ENCODE measurements at places on chromosomes 11 and 22.

DNA sequence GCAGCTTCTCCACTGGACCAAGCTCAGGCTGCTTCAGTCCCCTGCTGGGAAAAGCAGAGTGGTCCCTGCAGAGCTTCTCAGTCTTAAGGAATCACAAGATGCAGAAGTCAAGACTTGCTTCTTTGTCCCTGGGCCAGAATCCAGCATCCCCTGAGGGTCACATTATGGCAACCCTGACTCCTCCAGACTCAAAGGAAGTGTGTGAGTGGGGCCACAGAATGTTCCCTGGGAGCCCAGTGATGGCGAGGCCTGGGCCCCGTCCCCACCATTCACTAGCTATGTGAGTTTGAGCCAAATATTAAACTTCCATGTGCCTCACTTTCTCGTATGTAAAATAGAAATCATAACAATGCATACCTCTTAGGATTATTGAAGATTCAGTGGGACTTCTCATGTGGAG lies 122.2 kb upstream of the NCAM1 start:
- DNase-seq, result no peak

GRCh38 chr11:122215244-122215992 lies 99.4 kb upstream of the BLID start:
- DNase-seq, result peak; percentile 75

- no peak for DNase-seq
Observed at GRCh38 chr11:94656968-94657367, 89.8 kb downstream of the PIWIL4 start.

- no peak for DNase-seq
Observed at GRCh38 chr11:121550247-121551030, 97.7 kb upstream of the SORL1-AS1 start.

- DNase-seq, result no peak
Observed at GRCh38 chr11:44188643-44189042, 93.2 kb downstream of the EXT2 start.

DNA sequence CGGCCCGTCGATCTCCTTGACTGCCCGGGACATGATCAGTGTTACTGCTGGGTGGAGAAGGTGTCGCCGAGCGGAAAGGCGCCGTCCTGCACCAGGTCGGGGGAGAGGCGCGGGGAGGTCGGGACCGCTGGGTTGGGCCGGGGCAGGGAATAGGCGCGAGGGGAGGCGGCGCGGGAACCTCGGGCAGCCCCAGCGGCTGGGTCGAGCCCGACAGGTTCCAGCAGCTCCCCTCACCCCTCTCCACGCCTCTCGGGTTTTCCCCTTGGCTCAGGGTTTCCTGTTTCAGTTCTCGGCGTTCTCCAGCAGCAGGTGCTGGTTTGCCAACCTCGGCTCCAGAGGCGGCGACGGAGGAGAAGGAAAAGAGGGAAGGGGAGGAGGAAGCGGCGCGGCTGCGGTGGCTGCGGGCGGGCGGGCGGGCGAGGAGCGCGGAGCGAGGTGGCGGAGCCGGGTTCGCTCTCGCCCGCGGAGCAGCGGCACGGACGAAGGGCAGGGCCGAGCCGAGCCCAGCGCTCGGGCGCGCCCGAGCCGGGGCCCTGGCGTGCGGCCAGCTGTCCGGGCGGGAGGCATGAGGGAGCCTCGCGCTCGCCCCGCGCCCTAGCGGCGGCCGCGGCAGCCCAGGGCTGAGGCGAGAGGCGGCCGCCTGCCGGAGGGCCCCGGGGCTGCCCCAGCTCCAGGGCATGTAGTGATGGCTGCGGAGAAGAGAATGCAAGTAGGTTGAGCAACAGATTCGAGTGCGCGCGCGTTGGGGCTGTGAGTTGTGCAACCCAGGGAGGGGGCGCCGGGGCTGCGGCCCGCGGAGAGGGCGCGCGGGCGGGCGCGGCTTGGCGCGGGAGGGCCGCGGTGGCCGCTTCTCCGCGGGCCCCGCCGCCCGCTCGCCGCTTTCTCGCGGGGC lies at the start of gene ZC3H12C:
Gene ZC3H12C (plus strand): TSS at position 878 of the 892 bp plus-strand sequence. CDS start 20 bp downstream, outside the sequence.
- DNase-seq, result peak; percentile 89

DNA sequence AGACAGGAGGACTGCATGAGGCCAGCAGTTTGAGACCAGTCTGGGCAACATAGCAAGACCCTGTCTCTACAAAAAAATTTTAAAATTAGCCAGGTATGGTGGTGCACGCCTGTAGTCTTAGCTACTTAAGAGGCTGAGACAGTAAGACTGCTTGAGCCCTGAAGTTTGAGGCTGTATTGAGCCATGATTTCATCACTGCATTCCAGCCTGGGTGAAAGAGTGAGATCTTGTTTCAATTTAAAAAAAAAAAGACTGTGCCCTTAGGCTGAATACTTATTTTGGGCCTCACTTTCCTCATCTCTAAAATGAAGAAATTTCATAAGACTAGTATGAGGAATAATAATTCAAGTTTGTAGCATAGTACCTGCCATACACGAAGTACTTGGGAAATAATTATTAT lies 6.9 kb downstream of the AQP11 start:
- DNase-seq, result no peak

DNA sequence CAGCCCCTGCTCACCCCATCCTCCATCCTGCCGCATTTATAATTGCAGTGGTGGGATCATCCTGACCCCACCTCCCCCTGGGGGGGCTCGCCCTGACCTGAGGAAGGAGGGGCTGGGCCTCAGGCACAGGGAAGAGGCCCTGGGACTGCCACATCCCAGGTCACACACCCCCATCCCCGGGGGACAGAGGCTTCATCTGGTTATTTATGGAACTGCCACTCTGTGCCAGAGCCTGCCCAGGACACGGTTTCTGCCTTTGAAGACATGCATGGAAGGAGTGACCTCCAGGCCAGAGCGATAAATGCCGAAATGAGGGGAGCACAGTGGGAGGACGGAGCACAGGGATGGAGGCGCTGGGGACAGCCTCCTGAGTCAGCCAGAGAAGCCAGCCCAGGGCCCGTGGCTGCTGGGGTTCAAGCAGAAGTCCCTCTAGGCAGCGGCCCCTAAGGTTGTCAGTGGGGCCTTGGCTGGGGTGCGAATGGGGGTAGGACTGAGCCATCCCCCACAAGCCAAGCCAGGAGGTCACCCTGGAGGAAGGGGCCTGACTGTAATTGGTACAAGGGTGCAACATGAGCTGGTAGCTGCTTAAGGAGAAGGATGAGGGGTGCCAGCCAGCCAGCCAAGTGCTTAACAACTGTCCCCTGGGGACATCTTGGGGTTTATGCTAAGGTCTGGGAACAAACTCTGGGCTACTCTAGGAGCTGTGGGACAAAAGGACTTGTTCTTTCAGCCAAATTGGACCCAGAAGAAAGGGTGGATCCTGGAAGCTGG lies 51.4 kb upstream of the SHISAL1 start:
- DNase-seq, result peak; percentile 87

GRCh38 chr11:12382451-12382850 lies 5.1 kb downstream of the PARVA start:
- no peak for DNase-seq

DNA sequence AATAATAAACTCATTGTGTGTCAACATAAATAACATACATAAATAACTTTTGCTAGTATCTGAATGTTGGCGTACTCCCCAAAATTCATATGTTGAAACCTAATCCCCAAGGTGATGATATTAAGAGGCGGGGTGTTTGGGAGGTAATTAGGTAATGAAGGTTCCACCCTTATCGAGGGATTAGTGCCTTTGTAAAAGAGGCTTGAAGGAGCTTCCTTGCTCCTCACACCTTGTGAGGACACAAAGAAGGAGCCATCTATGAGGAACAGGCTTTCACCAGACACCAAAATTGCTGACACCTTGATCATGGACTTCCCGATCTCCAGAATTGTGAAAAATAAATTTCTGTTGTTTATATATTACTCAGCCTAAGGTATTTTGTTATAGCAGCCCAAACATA lies 33.9 kb upstream of the CXCR5 start:
- DNase-seq, result no peak

GRCh38 chr11:76215941-76216340 lies 9.6 kb upstream of the WNT11 start:
- no peak for DNase-seq

- DNase-seq, result no peak
Observed at GRCh38 chr22:26542831-26543230, 30.6 kb upstream of the TFIP11 start.

DNA sequence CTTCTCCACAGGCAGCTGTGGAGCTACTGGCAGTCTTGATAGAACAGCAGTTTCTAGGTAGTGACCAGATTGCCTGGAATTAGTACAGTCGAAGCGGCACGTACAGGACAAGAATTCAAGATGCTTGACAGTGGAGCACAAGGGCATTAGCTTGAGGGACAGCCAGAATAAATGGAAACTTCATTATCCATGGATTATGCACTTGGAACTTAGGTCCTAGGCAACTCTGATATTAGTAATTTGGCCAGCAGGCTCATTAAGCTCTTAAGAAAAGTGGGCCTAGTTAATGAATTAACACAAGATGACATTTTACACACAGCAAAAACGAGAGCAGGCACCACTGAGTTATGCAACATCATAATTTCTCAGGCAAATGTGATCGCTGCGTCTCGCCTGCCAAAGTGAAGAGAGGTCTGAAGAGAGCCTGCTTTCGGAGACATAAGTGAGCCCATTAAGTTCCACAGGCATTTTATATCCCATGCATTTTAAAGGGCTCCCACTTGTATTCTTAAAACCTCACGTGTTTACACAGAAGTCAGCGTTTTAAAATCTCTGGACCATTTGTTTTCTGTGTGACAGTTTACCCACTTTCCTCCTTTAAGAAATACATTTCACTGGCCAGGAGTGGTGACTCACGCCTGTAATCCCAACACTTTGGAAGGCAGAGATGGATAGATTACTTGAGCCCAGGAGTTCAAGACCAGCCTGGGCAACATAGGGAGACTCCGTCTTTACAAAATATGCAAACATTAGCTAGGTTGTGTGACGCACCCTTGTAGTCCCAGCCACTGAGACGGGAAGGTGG lies 66.2 kb downstream of the COMMD9 start:
- DNase-seq, result no peak

DNA sequence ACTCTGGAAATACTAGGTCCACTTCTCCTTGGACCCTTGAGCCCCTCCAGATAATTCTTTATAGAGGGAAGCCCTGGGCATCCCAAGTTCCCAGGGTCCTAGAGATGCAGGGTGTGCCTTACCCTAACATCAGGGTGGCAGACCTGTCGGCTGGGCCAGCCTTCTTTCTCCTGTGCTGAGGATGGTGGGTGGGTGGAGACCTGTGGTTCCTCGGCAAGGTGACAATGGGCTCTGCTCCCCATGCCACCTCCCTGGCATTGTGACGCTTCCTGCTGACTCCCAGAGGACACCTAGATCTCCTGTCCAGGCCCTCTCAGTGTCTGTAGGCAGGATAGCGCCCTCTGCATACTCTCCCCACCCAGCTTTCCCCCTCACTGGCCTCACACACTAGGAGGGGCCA lies 3.8 kb upstream of the DERL3 start:
- DNase-seq, result no peak

GRCh38 chr11:9254416-9254815 lies 10.7 kb downstream of the DENND5A start:
- no peak for DNase-seq

GRCh38 chr22:17913801-17914347 lies 110.5 kb downstream of the MICAL3 start:
- no peak for DNase-seq

DNA sequence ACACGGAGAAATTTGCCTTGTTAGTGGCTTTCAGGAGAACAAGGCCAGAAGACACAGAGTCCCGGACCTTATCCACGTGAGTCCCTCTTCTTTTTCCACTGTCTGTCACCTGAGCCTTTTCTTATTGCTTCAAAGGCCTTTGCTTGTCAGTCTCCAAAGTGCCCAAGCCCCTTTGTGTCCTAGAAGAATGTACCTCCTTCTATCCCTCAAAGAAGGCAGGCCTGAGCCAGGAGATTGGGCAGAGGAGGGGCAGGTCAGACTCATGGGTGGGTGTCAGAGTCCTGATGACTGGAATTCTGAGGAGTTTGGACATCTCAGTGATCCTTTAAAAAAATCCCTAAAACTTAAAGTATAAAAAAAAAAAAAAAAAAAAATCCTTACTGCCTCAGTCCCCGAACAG lies 299.6 kb upstream of the NCAM1 start:
- DNase-seq, result no peak

GRCh38 chr11:128525411-128526243 lies 61.7 kb downstream of the ETS1 start:
- no peak for DNase-seq

- DNase-seq, result no peak
Observed at GRCh38 chr22:50225200-50225969, 19.4 kb downstream of the TUBGCP6 start.

DNA sequence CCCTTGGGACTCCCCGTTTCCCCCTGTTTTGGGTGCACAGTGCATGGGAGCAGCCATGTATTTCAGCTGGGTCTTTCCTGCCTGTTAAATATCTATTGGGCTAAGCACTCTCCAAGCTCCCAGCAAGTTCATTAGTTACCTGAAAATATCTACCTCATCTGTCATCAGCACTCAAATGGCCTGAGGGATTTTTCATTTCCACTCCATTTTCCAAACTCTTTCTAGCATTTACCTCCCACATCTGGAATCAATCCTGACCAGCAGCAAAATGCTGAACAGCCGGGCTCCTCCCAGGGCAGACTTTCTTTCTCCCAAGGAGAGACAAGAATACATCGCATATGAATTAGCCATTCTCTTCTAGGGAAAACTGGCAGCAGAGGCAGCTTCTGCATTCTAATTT lies 273.5 kb upstream of the MPPED2 start:
- no peak for DNase-seq

- no peak for DNase-seq
Observed at GRCh38 chr11:119180729-119181676, 4.3 kb upstream of the NHERF4 start.
